RWPE2 (cell line): ENCODE measurements at places on chromosomes 5 and 9.
A peak's percentile ranks its signal among the peaks of the same experiment; 100 is the strongest.

DNA sequence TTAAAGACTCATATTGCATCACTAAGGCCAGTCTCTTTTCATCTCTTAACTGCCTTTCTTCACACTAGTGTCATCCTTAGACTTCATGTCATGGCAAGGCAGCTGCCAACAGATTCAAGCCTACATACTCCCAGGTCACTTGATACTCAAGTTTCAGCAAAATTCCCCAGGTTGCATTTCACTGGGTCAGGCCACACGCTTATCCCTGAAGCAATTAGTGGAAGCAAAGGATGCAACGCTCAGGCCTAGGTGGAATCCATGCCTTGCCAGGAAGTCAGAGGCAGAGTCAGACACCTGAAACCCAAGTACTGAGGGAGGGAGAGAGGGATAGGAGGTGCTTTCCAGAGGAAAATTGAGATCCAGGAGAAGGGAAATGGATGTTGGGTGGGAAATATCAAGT is 28.9 kb downstream of the YIPF5 start:
- H3K4me1 ChIP-seq = peaks cover 6% of the 10 kb centered on the region
- DNase-seq = no peak
- no peak overlapping the region for H3K4me3 ChIP-seq
- no peaks in the 10 kb centered on the region for H3K36me3 ChIP-seq

GRCh38 chr5:54832045-54832444 is 153.3 kb downstream of the ESM1 start:
- H3K4me1 ChIP-seq = no peaks in the 10 kb centered on the region
- DNase-seq = no peak

- H3K4me1 ChIP-seq = no peaks in the 10 kb centered on the region
- no peak for DNase-seq
- no peak overlapping the region for H3K27ac ChIP-seq
- no peaks in the 10 kb centered on the region for H3K27me3 ChIP-seq
- H3K36me3 ChIP-seq = no peaks in the 10 kb centered on the region
These were observed 283.9 kb upstream of the TNC start for GRCh38 chr9:115401756-115402327.

DNA sequence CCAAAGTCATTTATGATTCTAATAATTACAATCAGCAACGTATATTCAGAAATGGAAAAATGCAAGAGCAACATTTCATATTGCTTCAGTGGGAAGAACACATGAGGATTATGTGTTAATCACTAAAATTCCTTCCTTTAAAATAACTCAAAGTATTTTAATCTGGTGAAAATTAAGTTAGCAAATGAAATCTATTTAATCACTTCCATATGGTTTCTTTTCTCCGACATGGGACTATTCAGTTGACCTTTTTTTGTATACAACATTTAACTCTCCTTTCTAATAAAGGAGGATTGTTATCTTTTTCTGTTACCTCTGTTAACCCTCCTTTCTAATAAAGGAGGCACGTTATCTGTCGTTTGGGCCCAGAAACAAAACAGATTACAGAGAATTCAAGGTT is 59.9 kb downstream of the HOMER1 start:
- H3K36me3 ChIP-seq = peaks cover 13% of the 10 kb centered on the region; the same call in 1 of the 2 replicates
- no peak for DNase-seq
- no peak overlapping the region for H3K4me3 ChIP-seq
- no peaks in the 10 kb centered on the region for H3K4me1 ChIP-seq
- H3K27me3 ChIP-seq = no peaks in the 10 kb centered on the region

DNA sequence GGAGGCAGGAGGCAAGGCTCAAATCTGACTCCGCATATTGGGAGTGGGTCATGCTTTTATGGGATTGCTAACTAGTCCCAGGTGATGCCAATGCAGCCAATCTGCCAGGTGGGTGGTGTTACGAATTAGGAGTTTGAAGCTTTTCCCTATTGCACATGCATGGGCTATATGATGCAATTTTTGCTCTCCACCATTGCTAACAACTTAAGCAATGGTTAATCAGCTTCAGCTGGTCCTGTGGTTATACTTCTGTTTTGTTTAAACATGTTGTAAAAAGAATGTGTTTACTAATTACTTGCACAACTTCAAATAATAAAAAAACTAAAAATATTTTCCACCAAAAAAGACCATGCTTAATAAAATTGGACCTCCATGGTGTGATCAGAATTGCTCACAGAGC is 55.7 kb downstream of the SHC3 start:
- H3K4me3 ChIP-seq = no peak overlapping the region
- H3K27me3 ChIP-seq = peaks cover 2% of the 10 kb centered on the region
- no peak for DNase-seq
- H3K36me3 ChIP-seq = no peaks in the 10 kb centered on the region
- no peak overlapping the region for H3K27ac ChIP-seq

DNA sequence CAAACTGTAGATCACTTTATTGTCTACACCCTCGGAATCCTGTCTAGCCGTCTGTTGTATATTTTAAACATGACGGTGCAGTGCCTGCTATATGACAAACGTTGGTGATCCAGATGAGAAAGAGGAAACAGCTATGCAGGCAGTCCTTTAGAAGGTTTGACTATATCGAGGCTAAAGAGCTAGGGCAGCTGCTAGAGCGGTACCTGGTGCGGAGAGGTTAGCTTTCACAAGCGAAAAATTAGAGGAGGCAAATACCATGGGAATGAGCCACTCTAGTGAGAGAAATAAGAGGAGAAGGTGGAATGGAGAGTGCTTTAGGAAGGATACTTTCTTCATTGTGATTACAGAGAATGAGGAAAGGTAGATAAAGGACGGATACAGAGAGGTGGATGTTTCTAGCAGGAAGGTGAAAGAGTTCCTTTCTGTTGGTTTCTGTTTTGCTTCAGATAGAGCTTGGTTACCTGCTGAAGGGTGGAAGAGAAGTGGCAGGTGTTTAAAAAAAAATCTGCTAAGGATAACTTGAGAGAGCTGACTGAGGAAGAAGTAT is 959 bp upstream of the FBXL17 start:
- peak overlapping the region; percentile 89 for H3K27ac ChIP-seq
- no peaks in the 10 kb centered on the region for H3K27me3 ChIP-seq
- H3K36me3 ChIP-seq = no peaks in the 10 kb centered on the region
- peaks cover 3% of the 10 kb centered on the region for H3K4me1 ChIP-seq
- no peak for DNase-seq

DNA sequence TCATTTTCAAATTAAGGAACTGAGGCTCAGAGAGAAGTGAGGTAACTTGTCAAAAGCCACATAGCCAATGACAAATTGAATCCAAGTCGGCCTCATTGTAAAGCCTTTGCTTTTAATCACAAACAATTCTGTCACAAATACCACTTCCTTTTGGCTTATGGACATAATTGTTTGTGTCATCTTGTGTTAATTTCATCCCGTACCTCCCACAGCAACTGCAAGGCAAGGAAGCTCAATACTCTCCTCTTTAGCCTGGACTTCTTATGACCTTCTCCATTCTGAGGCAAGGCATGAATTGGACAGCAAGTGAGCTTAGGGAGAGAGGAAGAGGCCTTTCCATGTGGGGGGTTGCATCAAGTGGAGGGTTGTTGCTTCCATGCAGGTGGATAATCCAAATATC is 62.2 kb upstream of the SLC2A8 start:
- H3K4me1 ChIP-seq = peaks cover 18% of the 10 kb centered on the region
- H3K27ac ChIP-seq = no peak overlapping the region
- no peak overlapping the region for H3K4me3 ChIP-seq

DNA sequence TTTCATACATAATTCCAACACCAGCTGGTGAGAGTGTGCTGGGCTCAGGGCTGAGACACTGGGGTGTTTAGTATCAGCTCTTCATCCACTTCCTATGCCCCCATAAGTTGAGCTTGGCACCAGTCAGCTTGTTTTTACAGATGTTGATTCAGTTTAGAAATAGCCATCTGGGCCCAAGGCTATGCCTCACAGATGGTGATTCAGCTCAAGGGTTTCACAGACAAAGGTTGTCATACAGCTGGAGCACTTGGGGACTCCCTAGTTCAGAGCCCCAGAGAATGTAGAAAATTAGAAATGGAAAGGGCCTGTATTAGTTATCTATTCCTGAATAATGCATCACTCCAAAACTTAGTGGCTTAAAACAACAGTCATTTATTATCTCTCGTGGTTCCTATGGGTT is 10.3 kb upstream of the CRHBP start:
- H3K4me3 ChIP-seq = no peak overlapping the region
- H3K27me3 ChIP-seq = no peaks in the 10 kb centered on the region
- no peak for DNase-seq
- no peak overlapping the region for H3K27ac ChIP-seq
- H3K36me3 ChIP-seq = no peaks in the 10 kb centered on the region
- no peaks in the 10 kb centered on the region for H3K4me1 ChIP-seq

DNA sequence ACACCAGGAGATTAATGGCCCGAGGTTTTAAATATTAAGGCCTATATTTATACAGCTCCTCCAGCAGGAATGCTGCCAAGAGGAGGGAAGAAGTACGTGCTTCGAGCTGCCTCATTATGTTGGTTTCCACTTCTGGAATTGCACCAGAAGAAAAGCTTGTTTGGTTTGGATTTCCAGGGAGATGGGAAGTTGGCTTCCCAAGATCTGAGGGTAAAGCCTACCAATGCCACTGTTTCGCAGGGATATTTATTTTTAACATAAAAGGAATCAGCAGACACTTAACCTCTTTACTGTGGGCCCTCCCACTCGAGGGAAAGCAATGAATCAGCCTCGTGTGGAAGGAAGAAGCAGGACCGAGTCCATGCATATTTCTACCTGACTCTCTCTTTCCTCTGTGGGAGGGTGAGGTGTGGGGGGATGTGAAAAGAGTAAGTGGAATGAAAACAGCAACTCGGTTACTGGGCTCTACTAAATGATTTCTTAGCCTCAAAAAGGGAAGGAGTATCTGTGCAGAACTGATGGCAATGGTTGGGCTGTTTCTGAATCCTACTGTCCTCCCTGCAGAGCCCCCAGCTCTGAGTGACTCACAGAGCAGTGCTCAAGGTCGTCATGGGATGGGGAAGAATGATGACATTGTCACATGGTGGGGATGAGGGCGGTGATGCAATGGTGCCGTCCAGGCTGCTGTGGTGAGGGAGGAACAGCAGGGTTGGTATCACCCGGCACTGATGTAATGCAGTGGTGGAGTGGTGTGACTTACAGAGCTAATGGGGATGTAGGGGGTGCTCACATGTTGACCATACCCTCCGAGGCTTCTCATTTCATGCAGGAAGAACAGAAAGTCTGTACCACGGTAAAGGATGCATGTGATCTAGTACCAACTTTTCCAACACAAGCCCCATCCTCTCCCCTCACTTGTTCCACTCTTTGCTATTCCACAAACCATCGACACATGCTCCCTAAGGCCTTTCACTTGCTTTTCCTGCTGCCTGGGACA is 215.0 kb upstream of the PANK3 start:
- no peak overlapping the region for H3K27ac ChIP-seq
- DNase-seq = no peak
- H3K27me3 ChIP-seq = no peaks in the 10 kb centered on the region
- no peak overlapping the region for H3K4me3 ChIP-seq
- H3K4me1 ChIP-seq = no peaks in the 10 kb centered on the region
- H3K36me3 ChIP-seq = no peaks in the 10 kb centered on the region

DNA sequence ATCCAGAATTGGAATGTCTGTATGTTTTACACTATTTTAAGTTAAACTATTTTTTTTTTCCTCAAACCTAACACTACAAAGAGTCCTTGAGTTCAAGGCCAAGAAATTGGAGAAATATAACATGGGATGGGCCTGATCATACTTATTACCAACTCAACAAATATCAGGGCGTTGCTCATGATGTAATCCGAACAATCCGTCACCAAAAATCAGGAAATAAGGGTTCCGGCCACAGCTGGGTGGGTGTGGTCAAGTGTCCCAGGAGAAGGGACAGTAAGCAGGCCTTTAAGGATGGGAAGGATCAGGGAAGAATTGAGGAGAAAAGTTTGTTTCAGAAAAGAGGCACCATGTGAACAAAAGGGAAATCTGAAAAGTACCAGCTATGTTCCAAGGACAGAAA is 29.8 kb downstream of the MED27 start:
- DNase-seq = no peak
- no peak overlapping the region for H3K4me3 ChIP-seq
- no peaks in the 10 kb centered on the region for H3K27me3 ChIP-seq
- H3K4me1 ChIP-seq = no peaks in the 10 kb centered on the region
- H3K36me3 ChIP-seq = no peaks in the 10 kb centered on the region
- no peak overlapping the region for H3K27ac ChIP-seq

GRCh38 chr5:179595916-179596315 is 27.6 kb downstream of the HNRNPH1 start:
- no peak overlapping the region for H3K27ac ChIP-seq
- H3K27me3 ChIP-seq = no peaks in the 10 kb centered on the region
- peaks cover 86% of the 10 kb centered on the region for H3K36me3 ChIP-seq

DNA sequence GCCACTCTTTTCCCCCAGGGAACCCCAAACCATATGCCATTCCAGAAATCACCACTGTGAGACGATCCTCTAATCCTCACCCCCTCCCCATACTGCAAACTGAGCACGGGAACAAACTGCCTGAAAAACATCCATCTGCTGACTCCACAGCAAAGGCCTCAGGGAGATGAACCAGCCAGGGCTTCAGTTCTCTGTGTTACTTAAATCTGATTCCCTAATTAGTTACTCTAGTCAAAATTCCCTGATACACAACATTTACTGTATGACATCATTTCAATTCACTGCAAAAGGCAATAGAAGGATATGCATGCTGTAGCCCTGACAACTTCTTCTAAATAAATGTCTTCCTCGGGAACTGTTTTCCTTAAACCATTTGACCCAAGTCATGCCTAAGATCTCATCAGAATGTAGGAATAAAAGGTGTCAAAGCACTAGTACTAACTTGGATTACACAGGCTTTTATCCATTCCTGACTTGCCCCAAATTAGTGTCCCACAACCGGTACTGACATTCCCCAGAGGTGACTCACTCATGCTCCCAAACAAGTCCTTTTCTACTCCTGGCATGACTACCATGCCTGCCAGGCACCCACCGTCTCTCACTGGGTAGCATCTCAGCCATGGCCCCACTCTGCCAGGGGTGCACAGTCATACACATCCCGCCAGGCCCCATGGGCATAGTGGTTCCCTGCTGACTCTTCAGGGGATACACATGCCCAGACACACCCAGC is 35.0 kb downstream of the MTX3 start:
- peak overlapping the region; percentile 37 for H3K27ac ChIP-seq
- DNase-seq = peak; percentile 87
- peaks cover 11% of the 10 kb centered on the region for H3K4me1 ChIP-seq
- H3K27me3 ChIP-seq = no peaks in the 10 kb centered on the region
- H3K4me3 ChIP-seq = no peak overlapping the region

GRCh38 chr5:76677849-76678472 is 38.0 kb upstream of the F2R start:
- no peaks in the 10 kb centered on the region for H3K36me3 ChIP-seq
- H3K4me3 ChIP-seq = no peak overlapping the region
- H3K27ac ChIP-seq = no peak overlapping the region

DNA sequence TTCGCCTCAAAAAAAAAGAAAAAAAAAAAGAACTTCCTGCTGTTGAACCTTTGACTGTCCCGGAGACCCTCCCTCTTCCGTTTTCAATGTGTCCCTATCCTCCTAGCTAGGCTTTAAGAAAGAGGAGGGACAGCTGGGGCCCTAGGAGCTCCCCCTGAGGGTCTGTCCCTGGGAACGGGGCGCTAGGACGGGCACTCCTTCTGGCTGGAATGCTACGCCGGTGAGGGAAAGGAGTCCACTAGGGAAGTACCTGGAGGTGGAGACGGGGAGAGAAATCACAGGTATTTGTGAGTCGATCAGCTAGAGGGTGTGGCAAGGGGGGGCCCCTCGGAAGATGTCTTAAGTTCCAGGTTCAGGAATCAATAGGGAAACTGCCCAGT is 4.6 kb downstream of the SIT1 start:
- DNase-seq = peak; percentile 75
- H3K36me3 ChIP-seq = no peaks in the 10 kb centered on the region
- no peaks in the 10 kb centered on the region for H3K27me3 ChIP-seq
- H3K4me1 ChIP-seq = peaks cover 3% of the 10 kb centered on the region
- H3K4me3 ChIP-seq = peak overlapping the region; percentile 48

GRCh38 chr9:106560540-106560939 is 302.4 kb upstream of the ZNF462 start:
- DNase-seq = no peak
- no peak overlapping the region for H3K4me3 ChIP-seq
- H3K27me3 ChIP-seq = no peaks in the 10 kb centered on the region
- no peak overlapping the region for H3K27ac ChIP-seq
- H3K4me1 ChIP-seq = no peaks in the 10 kb centered on the region
